ENCODE measurements at places on chromosomes 2 and 18.
A peak's percentile ranks its signal among the peaks of the same experiment; 100 is the strongest.

DNA sequence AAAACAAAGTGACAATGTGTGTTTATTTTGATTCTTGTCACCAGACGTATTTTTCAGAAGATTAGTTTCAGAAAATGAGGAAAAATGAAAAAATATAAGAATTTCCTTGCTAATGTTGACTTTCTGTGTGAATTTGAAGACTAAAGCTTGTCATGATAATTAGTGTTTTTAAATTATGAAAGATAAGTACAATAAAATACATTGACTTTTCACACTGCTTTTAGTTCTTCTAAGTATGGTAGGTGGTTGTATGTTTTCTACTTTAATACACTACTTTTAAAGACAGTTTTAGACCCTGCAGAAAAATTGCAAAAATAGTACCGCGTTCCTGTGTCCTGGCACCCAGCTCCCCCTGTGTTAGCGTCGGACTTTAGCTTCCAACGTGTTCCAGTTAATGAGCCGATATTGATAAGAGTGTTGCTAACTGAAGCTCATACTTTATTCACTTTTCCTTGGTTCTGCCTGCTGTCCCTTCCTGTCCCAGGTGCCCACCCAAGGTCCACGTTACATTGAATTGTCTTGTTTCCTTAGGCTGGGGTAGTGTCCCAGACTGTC, 695 bp downstream of the RBFA start:
- DNase-seq: no peak

DNA sequence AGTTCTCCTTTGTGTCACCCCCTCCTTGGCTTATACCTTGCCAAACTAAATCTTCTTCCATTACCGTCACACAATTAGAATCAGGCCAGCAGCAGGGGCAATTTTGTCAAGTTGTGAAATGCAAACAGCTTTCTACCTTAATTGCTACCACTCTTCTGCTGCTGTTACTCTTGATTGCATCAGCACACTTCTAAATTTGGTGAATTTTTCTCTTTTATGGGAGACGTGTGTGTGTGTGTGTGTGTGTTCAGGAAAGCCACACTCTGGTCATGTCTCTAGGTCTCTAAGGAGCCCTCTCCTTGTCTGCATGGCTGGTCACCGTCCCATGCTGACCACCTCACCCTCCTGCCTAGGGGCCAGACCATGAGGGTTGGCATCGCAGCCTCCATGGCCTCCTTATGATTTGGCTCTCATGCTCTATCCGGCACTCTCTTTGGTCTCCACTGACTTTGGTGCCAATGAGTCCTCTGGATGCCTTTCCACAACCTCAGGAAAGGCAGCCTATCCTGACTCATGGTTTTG, 87.7 kb downstream of the GATA6 start:
- no peak for DNase-seq

DNA sequence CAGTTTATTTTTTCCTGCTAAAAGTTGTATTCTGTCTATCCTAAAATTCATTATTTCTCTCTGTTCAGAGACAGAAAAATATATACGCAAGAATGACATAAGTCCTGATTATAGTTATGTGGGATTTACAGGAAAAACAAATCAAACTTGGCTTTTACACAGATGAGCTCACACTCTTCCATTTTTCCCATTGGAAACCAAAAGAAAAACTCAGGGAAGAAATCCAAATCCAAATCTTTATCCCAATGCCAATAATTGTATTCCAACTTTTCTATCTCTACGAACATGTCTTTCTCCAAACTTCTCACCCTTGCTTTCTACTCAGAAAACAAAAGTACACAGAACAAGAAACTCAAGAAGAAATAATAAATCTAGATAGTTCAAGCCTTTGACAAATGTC, 249.1 kb upstream of the TMEFF2 start:
- DNase-seq: no peak

DNA sequence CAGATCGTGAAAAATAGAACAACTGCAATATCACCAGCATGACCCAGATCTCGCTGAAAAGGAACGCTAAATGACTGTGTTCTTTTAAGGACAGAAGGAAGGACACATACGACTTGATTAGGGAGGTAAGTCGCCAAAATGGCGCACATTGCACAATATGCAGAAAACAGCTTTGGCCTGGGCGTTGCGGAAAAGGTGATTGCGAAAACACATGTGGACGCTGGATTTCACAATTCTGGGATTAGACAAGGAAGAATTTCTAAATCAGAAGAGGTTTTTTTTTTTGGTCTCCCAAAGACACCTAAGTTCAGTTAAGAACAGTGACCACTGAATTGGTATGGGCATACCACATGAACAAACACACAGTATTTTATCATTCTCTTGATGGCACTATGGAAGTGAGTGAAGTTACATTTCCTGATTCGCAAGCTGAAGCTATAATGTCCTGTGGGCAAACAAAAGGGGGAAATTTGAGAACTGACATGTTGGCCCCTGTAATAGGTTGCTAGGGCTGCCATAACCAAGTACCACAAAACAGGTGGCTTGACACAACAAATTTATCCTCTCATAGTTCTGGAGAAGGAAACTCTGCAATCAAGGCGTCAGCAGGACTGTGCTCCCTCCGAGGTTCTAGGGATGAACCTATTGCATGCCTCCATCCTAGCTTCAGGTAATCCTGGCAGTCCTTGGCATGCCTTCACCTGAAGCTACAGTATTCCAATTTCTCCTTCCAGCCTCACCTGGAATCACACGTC, 25.8 kb upstream of the ERICH2 start:
- no peak for DNase-seq

GRCh38 chr2:218569038-218569431, 396 bp downstream of the CNOT9 start:
- peak; percentile 51 for DNase-seq

DNA sequence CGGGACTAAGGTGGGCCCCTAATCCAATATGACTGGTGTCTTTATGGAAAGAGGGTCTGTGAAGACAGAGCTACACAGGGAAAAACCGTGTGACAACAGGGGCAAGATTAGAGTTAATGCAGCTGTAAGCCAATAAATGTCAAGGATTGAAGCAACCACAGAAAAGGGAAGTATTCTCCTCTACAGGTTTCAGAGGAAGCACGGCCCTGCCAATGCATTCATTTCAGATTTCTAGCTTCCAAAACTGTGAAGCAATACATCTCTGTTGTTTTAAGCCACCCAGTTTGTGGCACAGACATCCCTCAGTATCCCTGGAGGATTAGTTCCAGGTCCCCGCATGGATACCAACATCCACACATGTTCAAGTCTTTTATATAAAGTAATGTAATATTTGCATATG, 48.8 kb downstream of the SPP2 start:
- no peak for DNase-seq

- DNase-seq: no peak
Observed at GRCh38 chr18:53101536-53102105, 761.6 kb downstream of the DCC start.

DNA sequence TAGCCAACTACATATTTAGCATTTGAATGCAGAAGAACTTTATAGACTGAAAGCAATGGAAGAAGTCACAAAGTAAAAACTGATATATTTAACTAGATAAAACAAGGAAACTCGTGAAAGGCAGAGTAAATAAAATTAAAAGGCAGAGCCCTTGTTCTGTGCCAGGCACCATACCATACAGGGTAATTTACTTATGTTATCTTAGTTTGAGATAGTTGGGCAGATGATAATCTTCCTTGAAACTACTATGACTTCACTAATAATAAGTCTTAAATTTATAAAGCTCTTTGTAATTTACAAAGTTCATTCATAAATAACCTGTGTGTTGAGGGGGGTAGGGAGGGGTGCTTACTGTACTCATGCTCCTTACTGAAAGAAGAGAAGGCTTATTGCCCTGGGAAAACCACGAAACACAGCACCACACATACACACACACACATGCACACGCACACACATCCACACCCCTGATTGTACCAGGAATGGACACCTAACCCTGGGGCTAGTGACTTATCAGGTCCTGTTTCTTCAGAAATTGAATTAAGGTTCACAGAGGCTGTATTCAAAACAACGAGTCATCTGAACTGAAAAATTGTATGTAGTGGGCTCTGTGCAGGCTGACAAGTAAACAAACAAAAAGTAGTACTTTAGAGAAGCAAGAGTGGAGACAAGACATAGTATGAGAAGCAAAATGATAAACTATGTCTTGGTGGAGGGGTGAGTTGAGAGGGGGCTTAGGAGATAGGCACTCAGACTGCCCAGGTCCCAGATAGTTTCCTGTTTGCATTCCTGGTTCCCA, 38.1 kb downstream of the AGFG1 start:
- no peak for DNase-seq

- DNase-seq: no peak
Observed at GRCh38 chr2:72932045-72932740, 14.9 kb downstream of the EMX1 start.

GRCh38 chr2:203811491-203812221, 55.9 kb upstream of the CTLA4 start:
- peak; percentile 59 for DNase-seq

- DNase-seq: no peak
Observed at GRCh38 chr2:168348076-168348475, 100.7 kb upstream of the STK39 start.

GRCh38 chr2:197256547-197257170, 53.9 kb downstream of the ANKRD44 start:
- no peak for DNase-seq

DNA sequence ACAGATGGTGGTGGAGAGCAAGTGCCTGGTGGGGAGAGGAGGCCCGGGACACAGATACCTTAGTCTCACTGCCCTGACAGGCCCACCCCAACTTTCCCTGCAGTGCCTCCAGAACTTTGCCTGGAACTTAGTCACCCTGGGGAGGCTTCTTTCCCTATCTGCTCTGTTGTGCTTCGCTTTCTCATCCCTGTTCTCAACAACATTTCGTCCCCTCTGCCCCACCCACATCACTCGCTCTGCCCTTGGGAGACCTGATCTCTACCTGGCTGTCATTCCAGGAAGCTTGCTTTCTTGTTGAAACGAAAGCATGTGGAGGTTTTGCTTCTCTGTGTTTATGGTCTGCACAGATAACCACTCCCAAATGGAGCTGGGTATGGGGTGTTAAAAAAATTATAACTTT, 93.8 kb downstream of the PRKCE start:
- no peak for DNase-seq

DNA sequence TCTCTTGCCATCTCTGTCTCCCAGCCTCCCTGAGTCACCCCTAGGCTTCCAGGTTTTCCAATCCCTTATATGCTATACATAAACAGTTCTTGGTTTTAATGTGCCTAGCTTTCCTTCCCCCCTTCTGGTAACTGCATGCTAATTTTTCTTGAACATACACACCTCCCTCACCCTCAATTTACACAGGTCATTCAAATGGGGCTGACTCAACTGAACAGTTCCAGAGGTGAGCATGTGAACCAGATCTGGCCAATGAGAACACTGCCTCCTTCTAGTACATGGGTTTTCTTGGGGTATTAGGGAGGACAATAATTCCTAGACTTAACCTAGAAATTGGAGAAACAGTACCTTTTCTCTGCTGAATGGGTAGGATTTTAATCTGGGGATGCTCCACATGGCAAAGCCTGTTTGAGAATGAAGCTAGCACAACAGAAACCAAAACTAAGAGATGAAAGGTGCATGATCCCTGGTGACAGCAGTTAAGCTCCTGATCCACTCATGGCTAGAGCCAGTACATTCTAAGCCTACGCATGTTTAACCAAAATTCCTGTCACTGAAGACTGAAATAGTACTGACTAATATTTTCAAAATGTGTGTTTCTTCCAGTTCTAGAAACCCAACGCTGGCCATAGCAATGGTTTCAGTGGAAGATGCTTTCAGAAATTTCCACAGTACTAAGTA, 11.8 kb downstream of the SLC25A12 start:
- no peak for DNase-seq

- no peak for DNase-seq
Observed at GRCh38 chr2:47300609-47301276, 102.2 kb upstream of the MSH2 start.

GRCh38 chr2:67579806-67580205, 182.7 kb downstream of the ETAA1 start:
- DNase-seq: no peak

DNA sequence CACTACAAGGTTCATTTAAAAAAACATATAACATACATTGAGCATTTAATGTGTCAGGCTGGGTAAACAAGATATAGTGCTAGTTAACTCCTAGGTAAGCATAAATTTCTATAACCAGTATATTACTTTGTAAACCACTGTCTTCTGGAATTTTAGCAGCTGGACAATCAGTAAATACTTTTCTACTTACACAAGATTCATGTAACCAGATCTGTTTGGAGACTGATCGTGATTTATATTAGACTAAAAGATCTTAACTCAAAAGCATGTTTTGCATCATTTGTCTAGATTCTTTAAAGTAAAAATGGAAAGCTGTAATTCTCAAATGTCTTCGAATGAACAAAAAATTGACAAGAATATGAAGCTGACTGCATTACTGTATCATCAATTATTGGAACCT, 941 bp upstream of the SGO2 start:
- no peak for DNase-seq

DNA sequence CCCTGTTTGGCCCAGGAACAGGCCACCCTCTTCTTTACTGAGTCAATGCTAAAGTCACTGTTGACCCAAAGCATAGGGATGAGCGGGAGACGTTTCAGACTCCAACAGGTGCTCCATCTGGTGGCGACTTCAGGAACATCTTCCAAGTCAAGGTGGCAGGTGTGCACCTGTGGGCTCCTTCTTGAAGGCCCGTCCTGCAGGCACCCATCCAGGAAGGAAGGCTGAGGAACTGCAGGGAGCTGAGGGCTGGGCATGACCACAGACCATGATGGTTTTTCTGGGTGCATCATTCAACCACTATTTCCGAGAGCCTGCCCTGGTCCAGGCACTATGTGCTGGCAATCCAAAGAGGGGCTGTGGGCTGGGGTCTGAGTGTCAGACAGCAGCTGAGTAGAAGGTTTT, 142.8 kb downstream of the NDUFA10 start:
- peak; percentile 39 for DNase-seq

DNA sequence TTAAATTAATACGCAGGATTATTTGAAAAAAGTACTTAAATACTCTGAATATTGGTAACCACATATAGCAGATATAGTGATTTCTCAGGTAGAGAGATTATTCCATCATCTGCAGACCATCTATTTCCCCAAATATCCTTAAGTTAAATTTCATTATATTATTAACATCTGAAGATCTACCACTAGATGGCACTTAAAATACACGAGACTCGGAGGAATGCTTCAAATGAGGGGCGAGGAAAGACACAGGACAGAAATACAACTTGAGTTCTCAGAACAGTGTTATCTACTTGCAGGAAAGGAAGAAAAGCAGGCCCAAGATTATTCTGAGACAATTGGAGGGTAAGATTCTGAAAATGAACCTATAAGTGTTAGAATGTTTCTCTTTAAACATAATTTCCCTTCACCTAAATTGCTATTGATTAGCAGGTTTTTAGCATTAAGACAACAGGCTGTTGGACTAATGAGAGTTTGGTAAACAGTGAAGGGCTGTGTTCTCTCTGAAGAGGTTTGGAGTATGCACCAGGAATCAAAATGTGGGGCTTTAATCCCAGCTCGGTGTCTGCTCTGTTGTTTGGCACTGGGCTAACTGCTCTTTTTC, 76.9 kb upstream of the GCFC2 start:
- no peak for DNase-seq

All from T-cell (primary cell).